ENCODE measurements at places on chromosomes 7 and 10.

- no peak for DNase-seq
These were observed 88.5 kb downstream of the PPP1R17 start for GRCh38 chr7:31775556-31775955.

GRCh38 chr7:22129166-22129565 lies 183.5 kb upstream of the CDCA7L start:
- no peak for DNase-seq

DNA sequence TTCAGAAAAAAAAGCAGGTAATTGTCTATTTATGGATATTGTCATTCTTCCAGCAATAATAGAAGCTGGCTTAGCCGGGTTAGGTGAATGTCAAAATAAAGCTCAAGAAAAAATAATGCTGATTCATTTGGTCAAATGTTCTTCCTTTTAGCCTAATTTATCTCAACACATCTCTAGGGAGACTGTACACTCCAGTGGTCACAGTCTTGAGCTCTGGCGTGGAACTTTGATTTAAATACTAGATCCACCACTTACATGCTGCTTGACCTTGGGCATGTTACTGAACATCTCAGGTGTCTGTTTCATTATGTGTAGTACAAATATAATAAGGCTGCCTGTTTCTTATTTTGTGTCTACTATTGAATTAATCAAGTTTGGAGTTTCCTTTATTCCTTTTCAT lies 22.0 kb downstream of the PRTFDC1 start:
- DNase-seq: no peak

DNA sequence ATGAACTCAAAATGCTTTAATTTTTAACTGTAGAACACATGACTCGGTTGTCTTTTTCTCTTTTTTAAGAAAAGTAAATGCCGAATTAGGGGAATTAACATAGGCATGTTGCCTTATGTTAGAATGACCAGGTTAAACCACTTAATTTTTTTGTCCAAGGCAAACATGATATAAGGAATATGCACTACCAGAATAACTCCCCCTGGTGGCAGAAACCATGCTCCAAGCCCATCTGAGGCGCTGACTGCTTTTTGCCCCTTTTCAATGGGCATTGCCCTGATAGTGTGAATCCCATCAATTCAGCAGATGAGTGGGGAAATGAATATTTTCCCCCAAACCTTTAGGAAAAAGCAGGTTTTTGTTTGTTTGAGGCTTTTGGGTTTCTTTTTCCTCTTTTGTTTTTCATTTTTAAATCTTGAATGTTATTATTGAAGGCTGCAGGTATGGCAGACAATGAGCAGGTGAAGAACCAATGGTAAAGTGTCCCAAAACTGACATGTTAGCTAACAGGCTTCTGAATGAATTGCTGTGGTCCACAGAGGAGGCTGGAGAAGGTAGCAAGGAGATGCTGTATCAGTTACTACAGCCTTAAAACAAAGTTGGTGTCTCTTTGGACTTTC lies 284.3 kb downstream of the SORCS3 start:
- no peak for DNase-seq

GRCh38 chr7:96998333-96998732 lies 7.0 kb upstream of the DLX6 start:
- peak; percentile 10 for DNase-seq

DNA sequence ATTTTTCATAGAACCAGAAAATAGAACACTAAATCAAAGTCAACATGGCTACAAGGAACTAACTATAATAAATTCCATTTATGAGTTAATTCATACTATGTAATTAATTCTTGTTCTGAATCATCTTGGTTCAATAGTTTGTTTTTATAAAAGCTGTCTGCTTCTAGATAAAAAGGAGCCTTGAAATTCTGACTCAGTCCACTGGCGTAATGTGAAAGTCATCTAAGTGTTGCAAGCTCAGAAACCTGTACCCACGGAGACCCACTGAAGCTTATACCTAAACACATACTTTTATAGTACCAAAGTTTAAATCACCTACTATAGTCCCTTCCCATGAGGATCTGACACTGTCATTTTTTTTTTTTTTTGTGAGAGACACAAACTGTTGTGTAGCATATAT lies 489.4 kb downstream of the SEMA3D start:
- no peak for DNase-seq

- DNase-seq: no peak
These were observed 227.0 kb downstream of the INHBA start for GRCh38 chr7:41475801-41476459.

- no peak for DNase-seq
These were observed 5.1 kb downstream of the RAPGEF5 start for GRCh38 chr7:22351878-22352277.

GRCh38 chr10:66180581-66181318 lies 745.1 kb upstream of the LRRTM3 start:
- peak; percentile 12 for DNase-seq

DNA sequence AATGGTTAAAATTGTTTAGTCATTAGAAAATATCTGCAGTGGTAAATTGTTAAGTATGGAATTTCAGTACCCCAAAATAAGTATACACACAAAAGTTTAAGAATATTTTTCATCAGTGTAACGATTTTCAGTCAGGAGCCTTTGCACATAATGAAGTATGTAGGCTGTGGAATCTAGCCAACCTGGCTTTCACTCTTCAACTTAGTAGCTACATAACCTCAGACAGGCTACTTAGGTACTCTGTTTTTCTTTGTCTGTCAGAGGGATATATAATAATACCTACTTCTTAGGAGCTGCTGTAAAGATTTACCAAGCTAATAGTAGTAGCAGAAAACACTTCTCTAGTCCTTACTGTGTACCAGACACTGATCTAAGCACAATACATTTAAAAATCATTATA lies 137.5 kb downstream of the ZEB1 start:
- no peak for DNase-seq

- DNase-seq: no peak
These were observed 1.8 kb upstream of the CLDN4 start for GRCh38 chr7:73828972-73829371.

DNA sequence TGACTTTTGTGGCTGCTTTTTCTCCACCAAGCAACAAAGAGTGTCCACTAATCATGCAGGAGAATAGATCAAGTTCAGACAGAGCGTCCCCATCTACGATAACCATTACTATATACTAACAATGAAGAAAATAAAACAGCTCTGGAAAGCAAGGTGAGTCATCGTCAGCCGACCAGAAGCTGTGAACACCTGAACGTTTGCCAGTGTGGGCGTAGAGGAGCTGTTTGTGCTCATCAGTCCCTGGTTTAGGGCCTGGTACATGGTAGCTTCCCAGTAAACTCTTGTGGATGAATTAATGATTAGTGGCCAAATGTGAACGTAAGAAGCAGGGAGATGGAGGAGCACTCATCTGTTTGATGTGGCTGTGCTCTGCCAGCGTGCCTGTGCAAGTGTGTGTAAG lies 180.7 kb downstream of the EVX1 start:
- DNase-seq: no peak

- no peak for DNase-seq
These were observed 101.9 kb upstream of the FAM204A start for GRCh38 chr10:118444069-118444468.

DNA sequence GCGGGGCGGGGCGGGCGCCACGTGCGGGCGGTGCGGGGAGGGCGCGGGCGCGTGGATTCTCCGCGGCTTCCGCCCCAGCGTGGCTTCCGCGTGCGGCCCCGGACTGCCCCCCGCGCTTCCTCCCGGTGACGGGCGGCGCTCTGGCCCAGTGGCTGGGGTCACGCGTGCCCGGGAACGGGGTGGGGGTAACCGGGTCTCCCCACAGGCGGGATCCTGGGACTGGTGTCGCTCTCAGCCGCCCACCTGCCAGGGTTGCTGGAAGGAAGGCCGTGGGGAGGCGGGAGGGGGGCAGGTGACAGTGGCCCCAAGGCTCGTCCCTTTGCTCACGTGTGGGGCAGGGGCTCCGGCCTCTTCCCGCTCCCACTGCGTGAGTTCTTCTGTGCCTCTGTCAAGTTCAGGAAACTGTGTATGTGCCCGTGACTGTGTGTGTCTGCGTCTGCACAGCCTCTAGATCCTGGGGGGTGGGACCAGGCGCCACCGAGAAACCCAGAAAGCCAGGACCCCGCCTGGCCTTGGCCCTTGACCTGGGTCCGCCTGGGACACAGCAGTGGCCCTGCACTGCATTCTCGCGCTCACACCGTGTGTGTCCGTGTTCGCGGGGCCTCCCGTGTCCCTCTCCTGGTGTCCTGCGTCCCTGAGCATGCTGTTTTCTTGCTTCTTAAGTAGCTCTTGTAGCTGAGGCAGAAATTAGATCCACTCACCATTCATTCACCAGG lies 919 bp downstream of the MAFK start:
- DNase-seq: peak; percentile 65

DNA sequence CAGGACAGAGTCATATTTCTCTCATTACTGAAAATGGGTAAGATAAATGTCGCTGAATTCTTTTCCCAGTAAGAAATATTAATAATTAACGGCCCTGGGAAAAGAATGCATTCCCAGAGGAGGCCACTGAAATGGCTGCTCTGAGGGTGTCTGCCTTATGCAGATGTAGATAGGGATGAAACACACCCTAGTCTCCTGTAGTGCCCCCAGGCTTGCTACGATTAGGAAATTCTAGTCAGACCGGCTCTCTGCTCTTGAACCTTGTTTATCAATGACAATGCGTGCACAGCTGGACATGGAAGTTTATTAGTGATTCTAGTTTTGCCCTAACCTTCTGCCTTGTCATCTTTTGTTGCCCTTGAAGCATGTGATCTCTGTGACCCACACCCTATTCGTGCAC lies 291.1 kb downstream of the ZNF248 start:
- no peak for DNase-seq

GRCh38 chr10:80104066-80104926 lies 25.8 kb downstream of the TMEM254 start:
- no peak for DNase-seq

DNA sequence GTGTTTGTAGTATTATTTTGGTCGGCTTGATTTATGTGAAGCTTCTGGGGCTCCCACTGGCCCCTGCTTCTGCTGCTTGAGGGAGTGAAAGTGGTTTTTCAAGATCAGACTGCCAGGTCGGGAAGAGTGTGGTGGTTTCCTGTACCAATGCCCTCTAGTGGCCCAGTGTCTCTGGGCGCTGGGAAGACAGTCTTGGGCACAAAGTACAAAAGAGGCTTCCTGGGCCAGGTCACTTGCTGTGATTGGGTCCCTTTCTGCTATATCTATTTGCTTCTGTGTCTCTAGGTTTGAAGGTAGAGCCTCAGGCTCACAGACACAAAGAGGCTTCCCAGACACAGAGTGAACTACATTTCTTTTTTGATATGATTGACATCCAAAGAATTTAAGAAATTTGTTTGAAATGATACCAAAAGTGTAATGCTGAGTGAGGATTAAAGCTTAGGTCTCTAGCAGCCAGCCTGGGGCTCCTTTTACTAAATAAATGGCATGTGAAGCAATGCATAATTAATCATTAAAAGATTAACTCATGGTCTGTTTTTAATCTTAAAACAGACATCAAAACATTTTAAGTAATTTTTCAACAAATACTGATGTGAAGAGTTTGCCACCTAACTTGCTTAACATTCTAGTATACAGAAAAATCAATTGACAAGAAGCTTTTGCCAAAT lies 36.3 kb downstream of the ABCB1 start:
- no peak for DNase-seq

DNA sequence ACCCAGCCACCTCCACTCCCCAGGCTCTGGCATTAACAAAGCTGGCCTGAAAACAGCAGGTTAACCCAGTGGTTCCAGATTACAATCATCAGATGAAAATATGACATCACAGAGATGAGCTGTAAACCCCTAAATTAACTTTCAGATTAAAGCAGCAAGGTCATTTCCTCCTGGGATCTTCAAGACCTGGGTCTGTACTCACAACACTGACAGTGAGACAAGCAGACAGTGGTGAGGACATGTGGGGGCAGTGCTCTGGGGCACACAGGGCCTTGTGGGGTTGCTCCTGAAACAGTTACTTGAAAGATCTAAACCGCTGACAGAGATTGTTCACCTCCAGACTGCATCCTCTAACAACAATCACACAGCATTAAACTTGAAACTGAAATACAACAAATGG lies 134.1 kb downstream of the ZNF438 start:
- no peak for DNase-seq

DNA sequence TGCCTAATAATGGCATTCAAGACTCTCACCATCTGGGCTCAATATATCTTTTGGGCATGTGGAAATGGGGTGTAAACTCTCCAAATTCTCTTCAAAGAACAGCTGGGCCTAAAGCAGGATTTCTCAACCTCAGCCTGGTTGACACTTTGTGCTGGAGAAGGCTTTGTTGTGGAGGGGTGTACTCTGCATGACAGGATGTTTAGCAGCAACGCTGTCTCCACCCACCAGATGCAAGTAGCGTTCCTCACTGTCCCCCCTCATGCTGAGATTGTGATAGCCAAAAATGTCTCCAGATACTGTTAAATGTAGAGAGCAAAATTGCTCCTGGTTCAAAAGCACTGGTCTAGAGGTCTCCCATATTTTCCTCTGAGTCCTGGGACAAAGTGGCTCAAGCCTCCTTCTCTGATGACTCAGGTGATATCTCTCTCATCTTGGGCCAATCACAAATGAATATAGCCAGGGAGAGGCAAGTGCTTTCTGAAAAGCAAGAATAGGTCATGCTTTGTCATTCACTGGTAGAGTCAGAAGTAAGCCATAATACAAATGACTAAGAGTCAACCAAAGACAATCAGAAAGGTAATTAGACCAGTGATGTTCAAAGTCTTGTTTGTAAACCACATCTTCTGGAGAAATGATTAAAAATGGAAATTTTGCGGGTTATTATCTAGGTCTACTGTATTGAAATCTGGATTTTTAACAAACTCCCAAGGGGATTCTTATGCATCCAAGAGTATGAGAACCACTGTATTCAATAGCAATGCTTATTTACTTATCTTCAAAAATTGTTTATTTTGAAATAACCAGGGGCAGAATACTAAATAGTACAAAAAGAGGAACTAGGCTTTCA lies 330.8 kb downstream of the PTEN start:
- no peak for DNase-seq

DNA sequence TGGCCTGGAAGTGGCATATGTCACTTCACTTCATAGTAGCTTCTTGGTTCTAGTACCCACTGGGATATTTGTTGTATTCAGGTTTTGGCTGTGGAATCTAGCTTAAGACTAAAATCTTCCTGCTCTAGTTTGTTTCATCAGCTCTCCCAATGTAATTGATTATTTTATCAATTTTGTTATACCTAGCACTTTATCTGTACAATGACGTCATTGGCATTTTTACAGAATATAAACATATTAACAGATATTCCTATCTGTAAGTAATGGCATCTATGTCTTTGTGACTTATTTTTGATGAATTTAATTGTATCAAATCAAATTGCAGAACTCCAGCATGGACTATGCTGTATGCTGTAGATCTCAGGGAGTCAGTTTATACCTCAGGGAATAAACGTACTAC lies 19.7 kb downstream of the KIAA1217 start:
- DNase-seq: no peak

- no peak for DNase-seq
These were observed 79.1 kb upstream of the PDCD4 start for GRCh38 chr10:110792476-110793125.

- no peak for DNase-seq
These were observed 63.0 kb downstream of the VOPP1 start for GRCh38 chr7:55509322-55509721.

GRCh38 chr7:139743967-139744767 lies 33.6 kb downstream of the HIPK2 start:
- DNase-seq: no peak
